ENCODE measurements at places on chromosomes 11 and 22. TPM values are rescaled to one million over a fixed set of nuclear protein-coding genes. Genes with fewer than 3 reads are reported as not detected.

The OR8B12 gene
- total RNA-seq, result not detected

The KCNE3 gene
- total RNA-seq, result 3.1 TPM

The RAB36 gene
- 15.5 TPM for total RNA-seq

The MS4A7 gene
- 30.1 TPM for total RNA-seq

The SLC35F2 gene
- 5.6 TPM for total RNA-seq

The ROBO4 gene
- total RNA-seq, result 6.0 TPM

DNA sequence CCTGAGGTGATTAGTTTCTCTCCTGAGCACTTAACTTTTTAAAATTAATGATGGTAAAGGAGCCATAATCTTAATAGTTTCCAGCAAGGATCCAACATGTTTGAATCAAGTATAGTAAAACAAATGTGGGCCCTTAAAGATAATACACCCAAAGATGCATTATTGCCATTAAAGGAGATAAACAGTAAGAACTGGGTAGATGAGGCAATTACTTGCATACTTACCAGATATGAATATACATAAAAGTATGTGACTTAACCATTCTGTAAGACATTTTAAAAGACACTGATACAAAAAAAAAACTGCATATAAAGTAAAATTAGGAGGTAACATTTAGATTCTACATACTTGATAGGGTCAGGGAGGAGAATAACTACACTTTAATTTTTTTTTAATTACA lies 48.2 kb downstream of the CADM1 start:
- no peaks in the 10 kb centered on the region for H3K36me3 ChIP-seq
- H3K27me3 ChIP-seq, result no peaks in the 10 kb centered on the region
- H3K27ac ChIP-seq, result no peak overlapping the region

DNA sequence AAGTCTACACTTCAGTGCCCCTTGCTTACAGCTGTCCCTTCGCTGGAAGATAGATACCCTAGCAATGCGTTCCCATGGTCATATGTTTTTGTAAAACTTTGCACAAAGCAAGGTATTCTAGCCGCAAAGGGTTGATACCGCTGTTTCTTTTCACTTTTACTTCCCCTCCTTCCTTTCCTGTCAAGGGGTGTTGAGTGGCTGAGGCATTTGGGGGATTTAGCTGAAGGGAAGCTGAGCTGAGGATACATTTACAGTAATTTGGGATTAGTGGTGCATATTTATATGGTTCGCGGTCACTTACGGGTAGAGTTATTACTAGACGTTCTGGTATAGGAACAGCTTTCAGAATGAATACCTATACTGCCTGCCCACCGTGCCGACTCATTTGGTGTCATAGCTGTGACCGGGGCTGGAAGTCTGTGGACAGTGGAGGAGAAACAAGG lies 86.9 kb upstream of the WNT11 start:
- H3K4me1 ChIP-seq, result no peaks in the 10 kb centered on the region
- no peak for DNase-seq
- H3K4me3 ChIP-seq, result no peak overlapping the region
- H3K36me3 ChIP-seq, result no peaks in the 10 kb centered on the region
- H3K27me3 ChIP-seq, result no peaks in the 10 kb centered on the region
- H3K27ac ChIP-seq, result no peak overlapping the region

- no peak overlapping the region for H3K27ac ChIP-seq
- H3K27me3 ChIP-seq, result no peaks in the 10 kb centered on the region
- no peaks in the 10 kb centered on the region for H3K36me3 ChIP-seq
- no peak overlapping the region for H3K4me3 ChIP-seq
- no peak for DNase-seq
These were observed 98.9 kb downstream of the TRIM29 start for GRCh38 chr11:120039039-120039438.

GRCh38 chr11:9046481-9046880 lies 42.7 kb upstream of the NRIP3 start:
- H3K4me3 ChIP-seq, result no peak overlapping the region
- DNase-seq, result no peak
- H3K36me3 ChIP-seq, result no peaks in the 10 kb centered on the region
- H3K27ac ChIP-seq, result no peak overlapping the region
- no peaks in the 10 kb centered on the region for H3K27me3 ChIP-seq
- peaks cover 6% of the 10 kb centered on the region for H3K4me1 ChIP-seq

GRCh38 chr11:118343981-118344515 lies at the start of gene CD3G:
TSS of gene CD3G (plus strand) at chr11:118344344. CDS start at chr11:118344424, 80 bp downstream.
- no peak within 1 kb of the TSS for H3K4me3 ChIP-seq
- no peaks in the 10 kb centered on the region for H3K36me3 ChIP-seq
- DNase-seq, result no peak
- H3K27me3 ChIP-seq, result no peaks in the 10 kb centered on the region

DNA sequence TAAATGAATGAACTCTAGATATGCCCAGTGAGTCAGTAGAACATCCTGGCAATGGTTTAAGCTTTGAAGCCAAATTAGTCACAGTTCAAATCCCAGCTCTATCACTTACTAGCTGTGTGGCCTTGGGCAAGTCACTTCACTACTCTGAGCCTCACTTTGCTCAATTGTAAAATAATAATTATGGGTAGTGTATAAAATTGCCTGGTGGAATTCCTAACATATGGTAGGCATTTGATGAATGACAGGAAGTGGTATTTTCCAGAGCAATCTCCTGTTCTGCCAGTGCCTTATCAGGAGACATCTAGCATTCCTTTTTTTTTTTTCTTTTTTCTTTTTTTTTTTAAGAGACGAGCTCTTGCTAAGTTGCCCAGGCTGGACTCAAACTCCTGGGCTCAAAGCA lies 13.0 kb downstream of the SCN4B start:
- H3K36me3 ChIP-seq, result no peaks in the 10 kb centered on the region
- no peak overlapping the region for H3K27ac ChIP-seq
- no peak for DNase-seq
- H3K4me3 ChIP-seq, result no peak overlapping the region
- no peaks in the 10 kb centered on the region for H3K27me3 ChIP-seq

- no peak overlapping the region for H3K27ac ChIP-seq
- H3K27me3 ChIP-seq, result no peaks in the 10 kb centered on the region
- H3K4me3 ChIP-seq, result no peak overlapping the region
- H3K4me1 ChIP-seq, result no peaks in the 10 kb centered on the region
These were observed 33.2 kb upstream of the CCDC89 start for GRCh38 chr11:85718991-85719807.

DNA sequence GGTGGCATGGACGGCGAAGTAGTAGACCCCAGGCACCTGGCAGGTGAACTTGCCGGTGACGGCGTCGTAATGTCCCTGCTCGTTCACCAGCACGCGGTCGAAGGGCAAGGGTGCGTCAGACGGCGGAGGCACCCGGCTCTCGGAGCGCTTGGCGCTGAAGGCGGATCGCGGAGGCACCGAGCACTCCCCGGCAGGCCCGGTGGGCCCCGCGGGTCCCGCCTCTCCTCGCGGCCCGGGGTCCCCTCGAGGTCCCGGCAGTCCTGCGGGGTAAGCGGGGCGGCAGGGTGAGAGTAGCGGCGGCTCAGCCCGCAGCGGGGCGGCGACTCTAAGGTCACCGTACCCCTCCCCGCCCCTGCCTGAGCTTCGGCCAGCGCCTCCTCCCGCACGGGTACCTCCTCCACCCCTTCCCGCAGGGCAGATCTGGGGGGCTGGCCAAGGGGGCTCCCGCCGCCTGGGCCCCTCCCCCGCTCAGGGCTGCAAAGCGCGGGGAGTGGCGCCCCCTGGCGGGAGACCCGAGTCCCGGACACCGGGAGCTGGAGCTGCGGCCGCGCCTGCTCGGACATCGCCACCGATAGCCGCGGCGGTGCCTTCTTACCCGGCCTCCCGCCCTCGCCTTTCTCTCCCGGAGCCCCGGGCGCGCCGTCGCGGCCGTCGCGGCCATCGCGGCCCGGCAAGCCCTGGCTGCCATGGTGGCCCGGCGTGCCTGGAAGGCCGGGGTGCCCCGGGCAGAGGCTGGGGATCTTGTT lies 921 bp downstream of the C1QTNF5 start:
- peaks cover 10% of the 10 kb centered on the region for H3K4me1 ChIP-seq
- peak overlapping the region; percentile 53 for H3K4me3 ChIP-seq
- H3K27me3 ChIP-seq, result no peaks in the 10 kb centered on the region
- peak; percentile 81 for DNase-seq

- no peaks in the 10 kb centered on the region for H3K4me1 ChIP-seq
- no peak overlapping the region for H3K27ac ChIP-seq
- no peak for DNase-seq
- no peaks in the 10 kb centered on the region for H3K27me3 ChIP-seq
- H3K36me3 ChIP-seq, result no peaks in the 10 kb centered on the region
These were observed 55.3 kb upstream of the ALKBH3 start for GRCh38 chr11:43825217-43825816.

GRCh38 chr11:111833524-111833923 lies 37.9 kb downstream of the ALG9 start:
- no peak overlapping the region for H3K27ac ChIP-seq
- H3K27me3 ChIP-seq, result no peaks in the 10 kb centered on the region
- no peaks in the 10 kb centered on the region for H3K36me3 ChIP-seq
- no peak for DNase-seq

GRCh38 chr22:46620588-46621242 lies 529 bp downstream of the GRAMD4 start:
- H3K27ac ChIP-seq, result no peak overlapping the region
- no peaks in the 10 kb centered on the region for H3K36me3 ChIP-seq
- no peak overlapping the region for H3K4me3 ChIP-seq
- no peak for DNase-seq
- H3K4me1 ChIP-seq, result peaks cover 12% of the 10 kb centered on the region

GRCh38 chr11:20259506-20259905 lies 99.2 kb upstream of the DBX1 start:
- H3K27ac ChIP-seq, result no peak overlapping the region
- no peaks in the 10 kb centered on the region for H3K36me3 ChIP-seq
- no peaks in the 10 kb centered on the region for H3K27me3 ChIP-seq

- no peaks in the 10 kb centered on the region for H3K36me3 ChIP-seq
- no peak overlapping the region for H3K4me3 ChIP-seq
- no peak for DNase-seq
- H3K27me3 ChIP-seq, result no peaks in the 10 kb centered on the region
These were observed 32.8 kb upstream of the WNT7B start for GRCh38 chr22:46009730-46010129.

DNA sequence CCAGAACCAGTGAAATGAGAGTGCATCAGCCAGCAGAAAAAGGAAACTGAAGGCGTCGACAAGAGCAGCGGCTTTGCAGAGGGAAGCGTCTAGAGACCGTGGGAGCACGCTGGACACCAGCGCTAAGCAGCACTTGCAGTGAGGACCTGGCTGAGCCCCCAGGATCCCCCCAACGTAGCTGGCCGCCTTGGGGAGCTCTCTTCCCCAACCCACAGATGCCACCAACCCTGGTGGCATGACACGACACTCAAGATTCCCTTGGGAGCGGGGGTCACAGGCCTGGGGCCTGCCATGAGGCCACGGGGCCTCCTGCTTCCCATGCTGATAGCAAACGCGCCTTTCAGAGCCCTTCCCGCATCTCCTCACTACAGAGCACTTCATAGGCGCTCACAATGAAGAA lies 13.4 kb upstream of the TESMIN start:
- DNase-seq, result no peak
- H3K27ac ChIP-seq, result no peak overlapping the region
- H3K36me3 ChIP-seq, result no peaks in the 10 kb centered on the region
- H3K27me3 ChIP-seq, result no peaks in the 10 kb centered on the region
- no peaks in the 10 kb centered on the region for H3K4me1 ChIP-seq

DNA sequence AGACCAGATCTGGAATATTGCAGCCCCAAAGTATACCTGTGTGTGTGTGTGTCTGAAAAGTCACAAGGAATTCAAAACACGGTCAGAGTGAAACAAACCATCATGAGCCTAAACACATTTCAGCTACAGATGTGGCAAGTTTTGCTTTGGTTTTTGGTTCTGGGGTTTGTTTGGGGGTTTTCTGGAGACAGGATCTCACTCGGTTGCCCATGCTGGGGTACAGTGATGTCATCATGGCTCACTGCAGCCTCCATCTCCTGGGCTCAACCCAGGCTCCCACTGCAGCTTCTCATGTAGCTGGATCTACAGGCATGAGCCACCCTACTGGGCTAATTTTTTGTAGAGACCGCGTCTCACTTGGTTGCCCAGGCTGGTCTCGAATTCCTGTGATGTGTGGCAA lies 41.4 kb upstream of the PHF21A start:
- no peak overlapping the region for H3K4me3 ChIP-seq
- H3K4me1 ChIP-seq, result no peaks in the 10 kb centered on the region
- H3K36me3 ChIP-seq, result no peaks in the 10 kb centered on the region
- DNase-seq, result no peak

GRCh38 chr11:44313761-44314489 lies 4.0 kb upstream of the ALX4 start:
- no peak for DNase-seq
- H3K36me3 ChIP-seq, result no peaks in the 10 kb centered on the region
- no peaks in the 10 kb centered on the region for H3K27me3 ChIP-seq
- no peak overlapping the region for H3K27ac ChIP-seq
- no peak overlapping the region for H3K4me3 ChIP-seq

- no peak overlapping the region for H3K4me3 ChIP-seq
- DNase-seq, result no peak
- H3K27ac ChIP-seq, result no peak overlapping the region
- no peaks in the 10 kb centered on the region for H3K36me3 ChIP-seq
These were observed 89.3 kb downstream of the ARHGAP42 start for GRCh38 chr11:100776212-100776896.

DNA sequence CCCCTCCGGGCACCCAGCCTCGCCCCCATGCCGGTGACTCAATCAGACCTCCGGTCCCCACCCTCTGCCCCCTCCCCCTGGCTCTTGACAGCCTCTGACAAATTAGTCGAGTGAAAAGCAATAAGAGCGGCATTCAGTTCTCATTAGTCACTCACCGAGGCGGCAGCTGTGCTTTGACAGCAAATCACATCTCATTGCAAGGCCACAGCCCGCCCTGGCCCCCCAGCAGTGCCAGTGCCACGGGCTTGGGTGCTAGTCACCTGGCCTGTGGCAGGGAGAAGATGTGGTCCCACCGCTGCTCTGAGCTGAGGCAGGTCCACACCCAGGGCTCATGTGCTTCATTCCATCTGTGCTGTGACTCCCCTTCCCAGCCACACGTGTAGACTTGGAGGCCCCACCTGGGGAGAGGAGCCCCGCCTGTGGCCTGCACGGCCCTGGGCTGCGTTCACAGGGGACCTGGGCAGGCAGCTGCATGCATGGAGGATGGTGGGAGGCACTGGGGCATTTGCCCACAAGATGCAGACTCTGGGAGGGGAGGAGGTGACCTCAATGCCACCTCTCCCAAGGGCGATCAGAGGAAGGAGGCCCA lies 7.4 kb upstream of the TH start:
- no peak overlapping the region for H3K27ac ChIP-seq
- H3K4me3 ChIP-seq, result no peak overlapping the region

- peaks cover 7% of the 10 kb centered on the region for H3K4me1 ChIP-seq
- no peaks in the 10 kb centered on the region for H3K36me3 ChIP-seq
- no peak overlapping the region for H3K27ac ChIP-seq
- H3K4me3 ChIP-seq, result no peak overlapping the region
These were observed 20.8 kb upstream of the TXNRD2 start for GRCh38 chr22:19962246-19962908.

Data from ovary (tissue), 10 donors.